Vagina (tissue), 2 donors: ENCODE measurements at places on chromosomes 4 and X.

DNA sequence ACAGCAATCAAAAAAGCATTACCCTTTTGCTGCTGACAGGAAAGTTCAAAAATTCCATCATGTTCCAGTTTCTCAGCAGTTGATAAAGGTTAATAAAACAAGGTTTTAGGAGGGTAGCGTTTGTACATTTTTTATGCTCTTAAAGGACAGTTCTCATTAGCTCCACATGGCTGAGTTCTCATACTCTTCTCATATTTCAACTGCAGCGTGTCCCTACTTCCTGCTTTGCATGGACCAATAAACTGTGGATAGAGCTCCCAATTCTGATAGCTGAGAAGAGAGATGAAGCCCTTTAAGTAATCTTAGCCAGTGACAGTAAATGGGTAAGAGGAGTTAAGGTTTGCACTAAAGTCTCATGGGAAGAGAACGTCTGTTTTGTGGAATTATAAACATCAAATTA lies 53.5 kb downstream of the SPANXA2 start:
- no peak for DNase-seq

GRCh38 chrX:151714362-151714761 lies 1.5 kb upstream of the FATE1 start:
- DNase-seq: no peak

DNA sequence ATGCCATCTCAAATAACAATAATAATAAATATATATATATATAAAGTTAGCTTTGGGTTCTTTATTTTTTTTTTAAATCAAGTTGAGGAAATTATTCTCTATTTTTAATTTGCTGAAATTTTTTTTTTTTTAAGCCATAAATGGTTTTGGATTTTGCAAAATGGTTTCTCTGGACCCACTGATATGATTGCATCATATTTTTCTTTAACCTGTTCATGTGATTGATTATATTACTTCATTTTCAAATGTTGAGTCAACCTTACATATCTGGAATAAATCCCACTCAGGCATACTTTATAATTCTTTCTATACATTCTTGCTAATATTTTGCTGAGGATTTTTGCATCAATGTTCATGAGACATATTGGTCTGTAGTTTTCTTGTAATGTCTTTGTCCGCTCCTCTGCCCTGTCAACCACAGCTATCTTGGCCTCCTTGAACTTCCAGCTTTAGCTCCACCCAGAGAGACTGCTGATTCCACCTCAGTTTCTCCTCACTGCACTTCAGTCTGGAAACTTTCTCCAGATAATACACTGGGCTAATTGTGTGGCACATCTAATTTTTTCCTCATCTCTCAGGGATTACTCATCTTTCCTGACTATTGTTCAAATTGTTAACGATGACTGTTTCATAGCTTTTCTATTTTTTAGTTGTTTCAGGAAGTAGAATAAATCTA lies 160.9 kb upstream of the GIMD1 start:
- DNase-seq: no peak

DNA sequence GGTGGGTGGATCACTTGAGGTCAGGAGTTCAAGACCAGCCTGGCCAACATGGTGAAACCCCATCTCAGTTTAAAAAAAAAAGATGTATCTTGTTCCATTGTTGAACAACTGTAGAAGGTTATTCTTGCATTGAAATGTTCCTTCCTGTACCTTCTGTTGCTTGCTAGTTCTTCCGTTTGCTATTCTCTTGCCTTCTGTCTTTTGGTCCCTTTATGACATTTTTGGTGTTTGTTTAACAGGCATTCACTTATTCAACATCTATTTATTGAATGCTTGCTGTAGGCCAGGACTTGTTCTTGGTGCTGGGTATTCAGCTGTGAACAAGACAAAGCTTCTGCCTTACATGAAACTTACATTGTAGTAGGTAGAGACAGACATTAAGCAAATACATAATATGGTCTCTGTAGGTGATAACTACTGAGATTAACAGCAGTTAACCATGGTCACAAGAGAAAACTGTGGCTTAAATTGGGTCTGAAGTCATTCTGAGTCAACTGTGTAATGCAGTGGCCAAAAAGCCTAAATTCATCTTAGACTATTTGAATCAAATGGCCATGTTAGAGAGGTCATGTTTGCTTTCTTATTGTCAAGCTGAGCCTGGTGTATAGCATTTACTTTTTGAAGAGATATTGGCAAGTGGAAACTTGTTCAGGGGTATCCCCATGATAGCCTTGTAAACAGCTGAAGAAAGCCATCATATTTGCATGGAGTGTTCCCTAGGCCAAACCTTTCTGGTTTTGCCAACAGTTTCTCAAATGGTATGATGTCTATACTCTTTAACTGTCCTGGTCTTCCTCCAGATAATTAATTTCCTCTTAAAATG lies 35.6 kb downstream of the GAB1 start:
- DNase-seq: no peak

DNA sequence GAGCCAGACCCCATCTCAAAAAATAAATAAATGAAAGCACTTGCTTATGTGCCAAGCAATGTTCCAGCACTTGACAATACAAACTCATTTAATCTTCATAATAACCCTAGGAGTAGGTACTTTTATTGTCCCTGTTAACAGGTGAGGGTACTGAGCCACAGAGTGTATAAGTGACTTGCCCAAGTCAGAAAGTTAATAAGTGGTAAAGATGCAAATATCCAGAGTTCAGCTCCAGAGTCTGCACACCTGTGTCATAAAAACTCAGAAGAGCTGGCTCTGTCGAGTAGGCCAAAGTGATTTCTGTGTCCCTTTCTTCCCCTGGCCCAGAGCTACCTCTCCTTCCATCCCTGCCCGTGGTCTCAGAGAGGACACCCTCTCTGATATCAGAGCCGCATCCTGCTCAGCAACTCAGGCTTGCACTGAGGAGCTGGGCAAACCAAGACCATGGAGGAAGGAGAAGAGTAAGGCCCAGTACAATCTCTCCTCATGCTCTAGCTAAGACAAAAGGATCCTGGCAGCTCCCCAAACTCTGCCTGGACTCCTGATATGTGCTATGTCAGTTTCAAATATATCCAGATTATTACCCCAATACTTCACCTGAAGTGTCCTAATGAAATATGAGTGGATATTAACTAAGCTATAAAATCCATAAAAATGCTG lies 136.3 kb downstream of the HS6ST2 start:
- no peak for DNase-seq

GRCh38 chr4:7756561-7757355 lies 182.9 kb downstream of the AFAP1 start:
- no peak for DNase-seq

GRCh38 chr4:30380404-30380998 lies 339.7 kb upstream of the PCDH7 start:
- no peak for DNase-seq

- DNase-seq: no peak
These were observed 137.5 kb downstream of the ZNF674 start for GRCh38 chrX:46407753-46408130.

DNA sequence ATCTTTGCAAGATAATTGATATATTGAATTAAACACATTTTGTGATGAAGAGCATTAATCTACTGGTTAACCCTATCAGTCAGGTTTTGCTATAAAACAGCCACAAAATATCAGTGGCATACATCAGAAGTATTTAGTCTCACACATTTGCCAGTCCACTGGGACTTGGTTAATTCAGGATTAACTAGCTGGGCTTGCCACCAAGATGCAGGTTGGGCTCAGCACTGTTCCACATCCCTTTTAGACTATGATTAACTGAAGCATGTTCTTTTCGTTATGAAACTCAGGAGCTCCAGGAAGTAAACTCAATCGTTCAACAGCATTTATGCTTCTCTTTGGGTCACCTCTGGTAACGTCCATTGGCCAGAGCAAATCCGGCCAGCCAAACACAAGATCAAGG lies 538.1 kb upstream of the HS3ST1 start:
- DNase-seq: no peak

DNA sequence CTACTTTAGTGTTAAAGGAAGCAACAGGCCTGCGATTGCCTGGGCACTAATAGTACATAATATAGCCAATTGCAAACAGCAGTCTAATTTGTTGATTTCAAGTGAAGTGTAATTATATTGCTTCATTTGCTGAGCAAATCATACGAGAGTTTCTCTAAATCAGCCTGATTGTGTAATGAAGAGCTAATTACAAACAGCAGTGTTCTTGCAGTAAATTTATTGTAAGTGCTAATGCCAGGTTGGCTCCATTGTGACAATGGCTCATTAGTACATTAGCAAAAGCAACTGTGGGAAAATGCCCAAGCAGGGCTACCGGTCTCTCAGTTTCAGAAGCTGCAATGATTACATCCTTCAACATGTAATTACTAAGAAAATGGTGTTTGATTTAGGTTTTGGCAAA lies 591.5 kb downstream of the GALNTL6 start:
- DNase-seq: no peak

DNA sequence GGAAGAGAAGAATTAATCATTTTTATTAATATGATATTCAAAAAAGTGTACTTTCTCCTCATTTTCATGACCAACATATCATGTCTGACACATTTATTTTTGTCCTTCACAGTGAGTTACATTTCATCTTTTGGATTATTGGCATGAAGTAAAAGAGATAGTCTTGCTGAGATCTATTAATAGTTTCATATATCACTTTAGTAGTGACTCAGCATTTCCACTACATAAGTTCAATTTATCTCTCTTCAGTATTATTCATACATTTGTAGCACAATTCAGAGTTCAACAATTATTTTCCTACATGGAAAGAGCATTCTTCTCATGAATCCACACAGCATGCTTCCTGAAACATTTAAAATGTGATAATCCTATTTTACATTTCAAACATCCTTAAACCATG lies 1461.1 kb downstream of the TECRL start:
- no peak for DNase-seq

DNA sequence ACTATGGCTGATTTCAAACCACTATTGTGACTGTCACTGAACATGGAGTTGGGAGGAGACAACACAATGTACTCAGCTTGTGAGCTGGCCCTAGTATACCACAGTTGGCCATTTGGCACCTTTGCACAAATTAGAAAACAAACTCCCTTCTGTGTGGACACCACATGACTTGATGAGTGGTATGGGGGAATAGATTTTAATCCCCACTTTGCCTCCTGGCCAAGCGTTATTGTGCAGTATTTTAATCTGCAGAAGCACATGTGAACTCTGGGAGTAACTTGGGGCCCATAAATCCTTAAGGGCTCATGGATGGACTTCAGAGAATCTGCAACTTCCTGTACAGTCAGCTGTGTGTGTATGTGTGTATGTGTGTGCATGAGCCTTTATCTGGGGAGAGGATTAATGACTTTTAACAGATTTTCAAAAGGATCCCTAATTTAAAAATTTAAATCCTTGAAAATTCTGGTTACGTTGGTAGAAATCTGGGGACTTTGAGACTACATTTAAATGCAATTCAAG lies 105.0 kb upstream of the PAQR3 start:
- no peak for DNase-seq

- no peak for DNase-seq
These were observed 49.5 kb upstream of the GC start for GRCh38 chr4:71833232-71833900.

- no peak for DNase-seq
These were observed 582.0 kb upstream of the EPHA5 start for GRCh38 chr4:66252291-66252690.

DNA sequence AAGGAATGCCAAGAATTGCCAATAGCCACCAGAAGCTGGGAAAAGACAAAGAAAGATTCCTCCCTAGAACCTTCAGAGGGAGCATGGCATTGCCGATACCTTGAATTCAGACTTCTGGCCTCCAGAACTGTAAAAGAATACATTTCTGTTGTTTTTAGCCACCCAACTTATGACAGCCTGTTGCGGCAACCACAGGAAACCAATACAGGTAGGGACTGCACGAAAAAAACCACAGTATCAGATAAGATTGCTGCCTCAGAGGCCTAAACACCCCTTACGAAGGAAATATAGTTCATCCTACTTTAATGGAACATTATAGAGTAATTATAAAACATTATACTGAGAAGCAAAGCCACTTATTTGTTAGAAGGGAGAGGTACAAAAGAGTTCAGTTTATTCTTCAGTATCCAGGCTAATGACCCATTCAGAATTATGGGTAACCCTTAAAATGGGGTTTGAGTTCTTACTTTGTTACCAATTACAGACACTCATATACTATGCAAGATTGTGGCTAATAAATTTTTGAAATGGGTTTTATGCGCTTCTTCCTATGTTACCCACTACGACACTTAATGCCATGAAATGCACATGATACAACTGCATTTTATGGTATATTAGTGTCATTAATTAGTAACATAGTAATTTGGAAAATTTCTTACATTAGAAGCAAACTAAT lies 37.4 kb upstream of the SMIM10L2A start:
- DNase-seq: no peak

DNA sequence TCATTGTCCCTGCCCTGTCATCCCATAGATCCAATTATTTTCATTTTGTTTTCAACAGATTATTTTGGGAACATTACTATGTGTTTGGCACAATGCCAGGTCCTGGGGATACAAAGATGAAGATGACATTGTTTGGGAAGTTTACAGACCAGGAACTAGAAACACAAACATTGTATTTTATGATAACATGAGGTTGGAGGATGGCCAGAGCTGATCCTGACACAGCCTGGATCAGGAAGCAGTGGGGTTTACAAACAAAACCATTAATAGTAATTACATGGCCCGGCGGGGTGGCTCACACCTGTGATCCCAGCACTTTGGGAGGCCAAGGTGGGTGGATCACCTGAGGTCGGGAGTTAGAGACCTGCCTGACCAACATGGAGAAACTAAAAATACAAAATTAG lies 29.9 kb downstream of the CLRN2 start:
- no peak for DNase-seq

- no peak for DNase-seq
These were observed 4.4 kb upstream of the CCDC149 start for GRCh38 chr4:24917076-24917856.

GRCh38 chrX:96578781-96579180 lies 105.9 kb upstream of the DIAPH2 start:
- DNase-seq: no peak

DNA sequence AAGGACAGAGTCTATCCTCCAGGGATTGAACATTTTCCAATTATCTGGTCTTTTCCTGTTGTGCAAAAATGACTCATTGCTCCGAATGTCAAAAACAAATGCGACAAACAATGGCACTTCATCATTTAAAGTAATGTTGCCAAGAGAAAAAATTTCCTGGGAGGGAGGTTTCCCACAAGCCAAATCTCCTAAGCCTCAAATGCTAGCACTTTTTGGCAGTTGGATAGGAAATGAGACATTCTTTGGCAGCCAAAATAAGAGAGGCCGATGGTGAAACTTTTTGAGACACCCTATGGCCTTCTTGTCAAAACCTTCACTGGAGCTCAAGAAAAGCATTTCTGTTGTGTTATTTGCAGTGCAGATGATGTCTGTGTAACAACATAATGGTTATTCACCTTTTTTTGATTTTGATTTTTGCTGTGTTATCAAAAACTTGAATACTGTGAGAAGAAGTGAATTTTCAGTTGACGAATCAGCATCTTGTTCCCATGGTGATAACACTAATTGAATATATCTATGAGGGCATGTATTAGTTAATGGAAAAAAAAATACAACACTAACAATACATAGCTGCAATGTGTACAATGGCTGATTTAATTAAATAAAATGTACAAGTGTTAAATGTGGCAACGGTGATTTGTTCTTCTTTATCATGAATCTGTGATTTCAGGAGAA lies 333.8 kb downstream of the ANK2 start:
- no peak for DNase-seq
